Stimulated activated CD8-positive, alpha-beta memory T cell treated with anti-CD3 and anti-CD28 coated beads, Interleukin-2, amount 100 ng/mL, for 48 hours (primary cell): ENCODE measurements at places on chromosomes 3 and 15.

DNA sequence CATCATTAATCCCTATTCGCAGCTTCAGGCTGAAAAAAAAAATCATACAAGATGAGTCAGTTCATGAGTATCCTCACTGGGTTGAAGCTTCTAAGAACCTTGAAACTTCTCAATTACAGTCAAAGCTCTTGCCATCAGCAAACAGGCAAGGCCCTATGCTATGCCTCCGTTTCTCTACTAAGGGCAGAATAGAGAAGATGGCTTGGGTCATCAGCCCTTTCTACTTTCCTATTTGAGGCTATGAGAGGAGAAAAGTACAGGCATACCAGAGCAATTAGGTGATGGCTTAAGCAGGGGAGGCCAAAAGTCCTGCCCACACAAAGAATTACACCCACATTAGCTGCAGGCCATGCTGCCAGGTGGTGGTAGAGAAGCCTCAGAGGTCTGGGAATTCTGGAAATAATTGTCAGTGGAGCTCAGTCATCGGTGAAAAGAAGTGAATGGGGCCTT lies 89.0 kb downstream of the MRPL46 start:
- no peak for DNase-seq

DNA sequence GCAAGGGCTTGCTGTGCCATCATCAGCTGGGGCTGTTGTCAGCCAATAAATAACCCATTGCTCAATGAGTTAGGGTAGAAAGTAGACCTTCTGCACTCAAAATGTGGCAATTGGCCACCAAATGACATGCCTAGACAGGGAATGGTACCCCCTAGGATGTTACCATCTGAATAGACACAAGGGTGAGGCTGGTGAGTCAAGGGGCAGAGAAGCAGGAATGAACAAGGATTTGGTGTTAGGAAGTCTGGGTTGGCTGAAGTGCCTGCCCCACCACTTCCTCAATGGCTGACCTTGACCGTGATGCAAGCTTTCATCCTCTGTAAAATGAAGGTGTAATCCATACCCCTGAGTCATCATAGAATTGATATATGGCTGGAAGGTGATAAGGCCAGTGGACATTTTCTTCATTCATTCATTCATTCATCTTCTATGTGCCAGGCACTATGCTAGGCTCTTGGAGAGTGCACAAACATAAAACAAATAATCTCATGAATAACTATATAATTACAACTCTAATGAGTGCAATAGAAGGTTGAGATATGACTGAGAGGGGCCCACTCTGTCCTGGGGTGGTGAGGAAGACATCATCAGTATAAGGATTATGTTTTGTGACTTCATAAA lies 4.4 kb upstream of the CA12 start:
- no peak for DNase-seq

DNA sequence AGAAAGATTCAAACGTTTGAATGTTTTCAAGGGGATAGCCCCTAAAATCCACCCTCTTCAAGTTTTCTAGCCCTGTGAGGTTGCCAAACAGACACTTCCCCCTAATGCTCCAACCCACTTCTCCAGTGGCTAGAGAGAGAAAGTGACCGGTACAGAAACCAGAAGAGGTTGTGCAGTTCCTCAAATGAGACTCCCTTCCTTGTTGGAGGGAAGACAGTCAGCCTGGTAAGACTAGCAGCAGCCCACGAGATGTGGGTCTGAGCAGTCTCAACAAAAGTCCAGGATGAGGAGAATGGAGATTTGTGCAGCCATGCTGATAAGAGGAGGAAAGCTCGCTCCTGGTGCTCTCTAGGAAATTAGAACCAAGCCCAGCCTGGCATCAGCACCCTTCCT lies 222.8 kb upstream of the TPRG1 start:
- no peak for DNase-seq

DNA sequence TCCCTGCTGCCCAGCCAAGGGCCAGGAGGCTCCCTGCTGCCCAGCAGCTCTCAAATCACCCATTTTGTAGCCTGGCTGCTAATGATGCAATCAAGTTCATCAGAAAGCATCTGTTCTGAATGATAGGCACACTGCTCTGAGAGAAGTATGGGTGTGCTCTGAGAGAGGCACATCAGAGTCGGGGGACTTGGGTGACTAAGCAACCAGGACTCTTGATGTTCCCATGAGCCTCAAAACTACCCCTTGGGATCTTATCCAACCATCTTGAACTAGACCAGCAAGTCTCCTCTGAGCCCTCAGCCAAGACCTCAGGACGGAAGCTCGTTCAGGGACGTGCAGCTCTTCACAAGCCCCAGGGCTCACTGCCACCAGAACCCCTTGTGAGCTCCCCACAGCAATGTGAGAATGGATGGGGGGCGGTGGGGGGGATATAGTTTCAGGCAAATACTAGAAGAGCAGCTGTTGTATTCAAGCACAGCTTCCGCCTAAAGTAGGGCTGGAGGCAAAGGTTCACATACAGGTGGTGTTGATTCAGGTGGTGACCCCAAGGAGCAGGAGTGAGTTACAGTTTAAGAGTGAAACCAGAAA lies 52.2 kb upstream of the HES1 start:
- DNase-seq = no peak

- no peak for DNase-seq
Observed at GRCh38 chr15:36594556-36595090, 15.2 kb downstream of the CDIN1 start.

DNA sequence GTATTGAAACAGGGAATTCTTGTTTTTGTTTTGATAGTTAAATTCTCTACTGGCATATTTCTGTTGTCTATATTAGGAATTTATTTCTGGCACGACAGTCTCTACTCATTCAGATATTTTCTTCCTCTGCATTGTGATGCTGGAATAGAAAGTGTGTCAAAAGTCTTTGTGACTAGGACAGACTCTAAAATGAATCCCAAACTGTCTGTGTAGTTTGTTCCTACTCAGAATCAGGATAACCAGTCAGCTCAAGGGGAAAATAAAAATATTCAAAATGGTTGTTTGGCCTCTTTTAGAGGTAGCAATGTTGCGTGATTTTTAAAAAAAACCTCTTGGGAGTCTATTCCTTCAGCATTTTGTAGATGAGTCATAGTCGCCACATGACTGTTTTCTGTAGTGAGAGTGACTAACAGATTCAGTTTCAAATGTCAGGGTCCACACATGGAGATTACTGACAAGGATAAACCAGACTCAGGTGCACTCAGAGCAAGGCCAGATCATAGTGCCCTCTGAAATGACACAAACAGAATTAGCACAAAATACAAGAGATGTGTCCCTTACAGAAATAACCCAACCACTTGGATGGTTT lies 13.1 kb downstream of the SLC7A14 start:
- DNase-seq = no peak

DNA sequence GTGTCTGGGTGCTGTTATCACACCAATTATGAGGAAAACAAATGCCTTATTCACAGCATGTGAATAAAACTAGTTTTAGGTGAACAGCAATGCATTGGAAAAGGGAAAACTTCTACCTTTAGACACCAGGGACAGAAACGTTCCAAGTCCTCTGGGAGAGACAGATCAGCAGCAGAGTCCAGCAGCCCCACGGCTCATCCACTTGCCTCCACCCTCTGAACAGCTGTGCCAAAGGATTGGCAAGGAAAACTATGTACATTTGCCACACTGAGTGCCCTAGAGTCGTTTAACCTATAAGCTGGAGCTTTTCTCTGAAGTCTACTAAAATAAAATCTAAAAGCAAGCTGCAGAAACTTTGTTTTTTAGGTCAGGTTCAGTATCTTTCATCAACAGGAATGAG lies 107.7 kb upstream of the EIF1B start:
- DNase-seq = no peak

DNA sequence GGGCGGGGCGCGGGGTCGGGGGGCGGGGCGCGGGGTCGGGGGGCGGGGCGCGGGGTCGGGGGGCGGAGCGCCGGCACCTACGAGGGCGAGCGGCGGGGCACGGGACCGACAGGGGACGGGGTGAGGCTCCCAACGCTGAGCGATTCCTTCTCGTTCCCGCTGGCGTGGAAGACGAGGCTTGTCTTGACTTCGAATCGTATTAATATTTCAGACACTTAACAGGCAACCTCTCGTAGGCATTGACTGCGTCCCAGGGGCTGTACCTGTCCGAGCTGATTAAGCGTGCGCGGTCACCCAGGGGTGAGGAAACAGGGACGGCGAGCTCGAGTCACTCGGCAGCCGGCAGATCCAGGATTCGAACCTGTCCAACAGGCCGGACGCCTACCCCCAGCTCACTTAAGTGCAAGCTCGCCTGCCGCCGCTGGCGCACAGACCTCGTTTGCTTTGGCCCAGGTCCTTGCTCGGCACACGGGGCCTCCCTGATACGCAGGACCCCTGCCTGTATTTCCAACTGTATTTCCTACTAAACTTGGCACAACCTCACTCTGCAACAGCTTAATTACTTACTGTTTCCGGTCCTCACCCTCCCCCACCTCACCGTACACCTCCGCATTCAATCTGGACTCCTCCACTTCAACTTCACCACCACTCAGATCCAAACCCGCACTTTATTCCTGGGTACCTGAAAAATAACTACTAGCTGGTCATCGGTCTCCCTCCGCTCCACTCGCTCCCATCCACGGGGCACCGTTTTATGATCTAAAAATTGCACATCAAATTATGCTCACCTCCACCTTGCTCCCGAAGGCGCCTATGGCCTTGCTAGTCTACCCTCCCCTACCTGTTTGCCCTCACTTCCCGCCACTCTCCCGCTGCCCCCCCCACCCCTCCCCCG lies 722 bp upstream of the ZXDC start:
- DNase-seq = no peak

GRCh38 chr3:44890258-44890657 lies 15.8 kb downstream of the TGM4 start:
- no peak for DNase-seq

GRCh38 chr3:62718011-62718410 lies 157.2 kb downstream of the CADPS start:
- no peak for DNase-seq

- no peak for DNase-seq
Observed at GRCh38 chr3:32431481-32431880, 39.8 kb downstream of the CMTM7 start.

DNA sequence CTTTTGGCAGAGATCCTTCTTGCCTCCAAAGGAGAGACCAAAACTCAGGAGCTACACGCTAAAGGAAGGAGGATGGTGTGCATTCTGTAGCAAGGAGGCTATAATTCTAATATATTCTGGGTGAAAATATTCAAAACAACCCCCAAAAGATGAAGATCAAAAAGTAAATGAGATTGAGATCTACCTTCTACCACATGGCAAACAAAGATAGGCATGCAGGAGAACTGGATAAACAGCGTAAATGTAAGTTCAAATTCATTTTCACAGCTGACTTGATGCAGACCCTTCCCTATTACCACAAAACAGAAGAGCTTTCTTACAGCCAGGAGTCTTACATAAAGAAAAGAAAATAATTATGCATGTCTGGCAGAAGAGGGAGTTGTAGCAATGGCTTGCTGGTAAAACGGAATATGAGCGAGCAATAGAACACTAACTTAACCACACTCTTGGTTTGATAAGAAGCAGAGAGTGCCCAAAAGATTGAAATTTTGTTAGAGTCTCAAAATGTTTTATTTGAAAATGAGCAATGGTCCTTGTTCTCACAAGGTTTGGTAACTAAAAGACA lies 272.7 kb downstream of the MECOM start:
- DNase-seq = no peak

DNA sequence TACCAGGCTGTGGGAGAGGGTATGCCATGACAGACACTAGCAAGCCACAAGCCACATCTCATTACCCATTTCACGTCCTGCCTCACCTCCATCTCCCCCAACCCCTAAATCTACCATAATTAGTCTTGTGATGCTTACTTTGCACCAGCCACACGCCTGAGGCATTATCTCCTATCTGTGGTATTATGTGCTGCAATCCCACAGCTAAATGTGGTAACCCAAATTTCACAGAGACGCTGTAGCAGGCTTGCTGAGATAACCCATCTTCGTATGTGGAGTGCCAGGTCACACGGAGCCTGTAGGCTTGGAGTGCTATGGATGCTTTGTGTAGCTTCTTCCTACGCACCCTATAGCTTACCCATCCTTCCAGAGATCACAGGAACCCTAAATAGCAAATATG lies 256.7 kb upstream of the KCNH8 start:
- DNase-seq = no peak

GRCh38 chr15:60390871-60391501 lies 6.8 kb downstream of the ANXA2 start:
- no peak for DNase-seq

GRCh38 chr3:145812391-145812790 lies 348.6 kb downstream of the PLOD2 start:
- DNase-seq = no peak

GRCh38 chr3:3771567-3771966 lies 27.7 kb upstream of the LRRN1 start:
- no peak for DNase-seq

GRCh38 chr15:69999392-70000085 lies 98.2 kb downstream of the TLE3 start:
- no peak for DNase-seq

GRCh38 chr3:29642393-29643033 lies 361.6 kb downstream of the RBMS3 start:
- no peak for DNase-seq

DNA sequence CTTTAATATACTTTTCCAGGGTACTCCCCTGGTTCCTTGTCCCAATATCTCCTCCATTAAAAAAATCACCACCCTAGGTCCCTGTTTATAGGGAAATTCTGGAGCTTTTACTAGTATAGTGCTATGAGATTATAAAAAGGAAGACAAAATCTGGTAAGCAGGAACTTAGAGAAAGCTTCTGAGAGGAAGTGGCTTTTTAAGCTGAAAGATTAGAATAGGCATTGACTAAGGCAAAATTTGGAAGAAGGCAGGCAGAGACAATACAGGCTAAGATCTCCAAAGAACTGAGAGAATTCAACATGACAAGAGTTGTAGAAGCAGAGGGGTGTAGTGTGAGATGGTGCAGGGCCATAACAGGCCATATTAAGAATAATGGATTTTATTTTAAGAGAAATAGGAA lies 25.8 kb downstream of the SGO1 start:
- DNase-seq = no peak

DNA sequence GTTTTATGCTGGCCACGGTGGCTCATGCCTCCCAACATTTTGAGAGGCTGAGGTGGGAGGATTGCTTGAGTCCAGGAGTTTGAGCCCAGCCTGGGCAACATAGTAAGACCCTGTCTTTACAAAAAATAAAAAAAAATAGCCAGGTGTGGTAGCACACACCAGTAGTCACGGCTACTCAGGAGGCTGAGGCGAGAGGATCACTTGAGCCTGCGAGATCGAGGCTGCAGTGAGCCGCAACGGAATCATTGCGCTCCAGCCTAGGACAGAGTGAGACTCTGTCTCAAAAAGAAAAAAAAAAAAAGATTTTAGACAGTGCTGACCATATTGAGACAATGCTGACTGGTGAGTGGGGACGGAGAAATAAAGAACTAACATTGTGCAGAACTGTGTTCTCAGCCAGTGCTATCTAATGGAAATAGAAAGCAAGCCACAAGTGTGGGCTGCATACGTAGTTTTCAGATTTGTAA lies 67.2 kb downstream of the ST6GAL1 start:
- DNase-seq = no peak

- DNase-seq = no peak
Observed at GRCh38 chr15:76983590-76984375, 11.1 kb upstream of the PSTPIP1 start.

GRCh38 chr3:125165189-125165947 lies 47.2 kb downstream of the SLC12A8 start:
- no peak for DNase-seq
